Right ventricle myocardium inferior (tissue), 1 donor: ENCODE measurements at places on chromosomes 6 and 20. TPM values are rescaled to one million over a fixed set of nuclear protein-coding genes. Genes with fewer than 3 reads are reported as not detected.

DNA sequence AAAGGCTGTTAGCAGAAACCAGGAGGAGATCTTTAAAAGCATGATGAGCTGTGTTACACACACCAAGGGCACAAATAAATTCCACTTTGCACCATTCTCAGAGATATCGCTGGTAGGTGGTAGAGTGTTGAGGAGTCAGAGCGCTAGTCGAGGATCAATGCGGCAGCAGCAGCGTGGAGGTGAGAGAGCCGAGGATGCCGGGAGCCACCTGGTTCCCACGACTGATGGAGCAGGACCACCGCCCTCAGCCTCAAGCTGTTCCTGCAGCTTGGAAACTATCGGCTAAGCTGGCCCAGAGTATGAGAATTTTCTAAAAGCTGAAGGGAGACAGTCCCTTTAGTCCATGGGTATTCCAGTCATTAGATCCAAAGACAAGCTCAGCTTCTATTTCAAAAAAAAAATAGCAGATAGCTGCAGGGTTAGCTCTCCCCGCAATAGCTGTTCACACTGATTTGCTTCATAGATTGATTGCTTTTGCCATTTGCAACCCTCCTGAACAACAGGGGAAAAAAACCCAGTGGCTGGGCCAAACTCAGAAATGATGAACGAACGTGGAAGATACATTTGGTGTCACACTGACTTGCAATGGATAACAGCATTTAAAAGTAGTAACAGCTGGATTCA is 106.2 kb downstream of the LCA5 start:
- DNase-seq, result no peak

GRCh38 chr6:35238843-35239289 is 20.7 kb upstream of the ZNF76 start:
- peak; percentile 83 for DNase-seq

- DNase-seq, result no peak
Observed at GRCh38 chr6:93124006-93124632, 295.2 kb downstream of the EPHA7 start.

DNA sequence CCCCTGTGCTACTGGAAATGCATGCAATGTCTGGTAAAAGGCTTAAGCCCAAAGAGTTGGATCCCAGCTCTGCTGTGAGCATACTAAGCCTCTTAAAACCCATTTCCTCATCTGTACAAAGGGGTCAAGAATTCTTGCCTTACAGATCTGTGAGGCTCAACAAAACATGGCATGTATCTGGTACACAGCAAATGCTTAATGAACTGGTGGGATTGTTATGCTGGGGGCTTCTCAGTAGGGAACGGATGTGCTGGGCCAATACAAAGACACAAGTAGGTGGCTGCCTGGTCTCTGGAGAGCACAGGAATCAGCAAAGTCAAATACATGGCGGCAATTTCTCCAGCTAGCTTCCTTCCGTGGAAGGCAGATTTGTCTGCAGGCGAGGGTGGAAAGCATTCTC is 62.3 kb downstream of the LAMP5 start:
- no peak for DNase-seq

DNA sequence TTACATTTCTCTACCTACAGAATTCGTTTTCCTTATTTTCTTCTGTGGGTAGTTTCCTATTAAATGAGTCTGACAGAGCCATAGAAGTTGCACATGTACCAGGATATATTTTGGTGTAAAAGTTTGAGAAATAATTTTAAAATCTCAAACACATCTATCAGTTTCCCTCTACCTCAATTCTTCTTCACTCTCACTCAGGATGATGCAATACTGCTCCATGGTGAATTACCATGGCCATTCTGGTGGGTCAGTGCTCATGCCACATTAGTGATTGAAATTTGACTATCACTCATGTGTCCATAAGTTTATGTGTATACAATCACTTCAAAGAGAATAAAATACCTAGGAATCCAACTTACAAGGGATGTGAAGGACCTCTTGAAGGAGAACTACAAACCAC is 151.7 kb downstream of the ARHGAP18 start:
- DNase-seq, result no peak

GRCh38 chr20:40293740-40294139 is 395.3 kb downstream of the MAFB start:
- DNase-seq, result no peak

CD109 gene
- total RNA-seq, result 7.3 TPM

GATA5 gene
- 1.7 TPM for total RNA-seq

GSTA2 gene
- total RNA-seq, result not detected

MUCL3 gene
- total RNA-seq, result not detected

TAGAP gene
- 1.7 TPM for total RNA-seq
